Bone marrow (tissue), 2 donors: ENCODE measurements at places on chromosomes 2 and 18.

DNA sequence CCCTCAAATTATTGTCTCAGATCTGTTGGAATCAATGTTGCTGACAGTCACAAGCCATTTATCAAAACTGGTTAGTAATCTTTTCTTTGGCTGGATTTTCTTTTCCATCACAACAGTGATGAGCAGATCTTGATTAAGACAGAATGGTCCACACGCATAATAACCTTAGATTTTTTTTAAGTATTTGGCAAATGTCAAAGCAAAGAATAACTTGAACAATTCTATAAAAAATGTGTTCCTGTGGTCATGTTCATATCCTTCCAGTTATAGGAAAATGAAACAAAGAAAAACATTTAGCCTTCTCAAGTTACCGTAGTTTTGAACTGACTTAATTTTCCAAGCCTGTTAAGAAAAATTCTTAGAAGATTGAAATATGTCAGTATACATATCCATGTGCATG, 659.9 kb upstream of the ID2 start:
- DNase-seq = no peak

GRCh38 chr2:71700658-71701397, 247.5 kb downstream of the DYSF start:
- DNase-seq = no peak

DNA sequence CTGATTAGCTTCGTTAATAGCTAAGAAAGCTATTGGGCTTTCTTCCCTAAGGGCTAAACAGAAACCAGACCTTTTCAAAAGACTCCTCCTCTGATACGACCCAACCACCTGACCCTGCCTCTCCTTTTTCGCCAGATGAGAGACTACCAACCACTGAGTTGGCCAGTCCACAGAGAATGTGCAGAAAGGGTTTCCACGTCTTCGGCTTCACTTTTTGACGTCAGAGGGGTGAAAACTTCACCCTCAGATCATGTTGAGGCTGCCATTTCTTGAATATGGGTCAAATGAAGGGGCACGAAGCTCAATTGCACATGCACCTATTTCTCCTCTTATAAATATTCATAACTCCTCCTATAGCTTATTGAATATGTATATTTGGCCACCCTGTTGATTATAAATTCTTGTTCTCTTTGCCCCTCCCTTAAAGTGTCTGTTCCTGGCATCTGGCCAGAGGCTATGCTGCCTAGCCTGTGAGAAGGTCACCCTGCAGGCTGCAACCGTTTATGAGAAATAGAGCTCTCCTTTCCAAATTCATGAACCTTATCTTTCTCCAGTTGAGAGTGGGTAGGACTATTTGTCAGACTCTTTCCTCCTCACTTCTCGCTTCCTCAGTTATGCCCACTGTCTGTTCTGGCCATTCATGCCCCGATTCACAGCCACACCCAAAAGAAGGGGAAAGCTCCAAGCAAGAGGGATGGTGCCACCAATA, 301.6 kb downstream of the STK39 start:
- DNase-seq = no peak

DNA sequence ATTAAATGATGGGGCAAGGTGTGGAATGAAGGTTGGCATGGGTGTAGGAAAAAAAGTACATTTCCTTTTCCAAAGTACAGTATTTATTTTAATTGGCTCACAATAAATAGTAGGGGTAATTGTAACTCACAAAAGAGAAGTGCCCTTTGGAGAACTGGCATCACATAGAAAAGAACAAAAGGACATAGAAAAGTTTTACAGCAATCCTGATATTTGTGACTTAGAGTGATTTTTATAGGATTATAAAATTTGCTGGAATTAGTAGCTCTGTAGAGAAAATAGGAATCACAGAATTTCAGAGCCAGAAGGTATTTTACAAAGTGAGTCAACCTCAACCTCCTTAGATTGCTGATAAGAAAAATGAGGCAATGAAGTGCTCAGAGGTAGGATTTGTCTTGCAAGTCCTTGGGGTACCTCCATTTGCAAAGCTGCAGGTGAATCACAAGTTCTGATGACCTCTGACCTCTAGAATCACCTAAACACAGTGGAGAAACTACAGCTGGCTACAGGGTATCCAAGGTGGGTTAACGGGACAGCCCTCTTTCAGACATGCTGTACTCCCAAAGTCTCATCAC, 133.6 kb downstream of the SOCS6 start:
- no peak for DNase-seq

- DNase-seq = no peak
Observed at GRCh38 chr18:55430026-55430425, 158.0 kb downstream of the TCF4 start.

- no peak for DNase-seq
Observed at GRCh38 chr2:188414869-188415753, 123.4 kb downstream of the GULP1 start.

DNA sequence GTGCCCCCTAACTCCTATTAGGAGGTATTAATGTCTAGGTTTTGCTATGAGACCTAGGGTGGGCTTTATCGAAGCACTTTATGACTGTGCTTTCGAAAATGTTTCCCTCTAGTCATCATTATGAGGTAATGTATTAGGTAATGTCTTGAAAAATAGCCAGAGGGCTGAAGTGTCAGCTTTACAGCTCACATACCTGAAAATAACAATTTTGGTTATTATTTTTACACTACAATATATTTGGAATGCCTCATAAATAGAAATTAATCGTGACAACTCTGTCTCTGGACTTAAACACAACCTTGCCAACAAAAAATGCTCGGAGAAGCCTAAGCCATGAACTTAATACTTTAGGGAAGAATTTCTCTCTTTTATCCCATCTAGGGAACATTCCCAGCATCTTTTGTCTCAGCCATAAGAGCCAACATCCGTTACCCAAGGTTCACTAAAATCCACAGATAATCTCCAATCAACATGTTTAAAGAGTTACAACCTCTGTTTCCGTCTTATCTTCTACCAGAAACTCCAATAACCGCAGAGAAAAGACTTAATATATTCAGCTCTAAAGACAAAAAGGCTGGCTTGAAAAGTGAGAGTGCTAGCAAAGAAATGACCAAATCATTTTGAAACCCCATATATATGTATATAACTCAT, 130.9 kb upstream of the RND3 start:
- no peak for DNase-seq

- DNase-seq = no peak
Observed at GRCh38 chr2:14234911-14235310, 397.6 kb upstream of the LRATD1 start.

- DNase-seq = no peak
Observed at GRCh38 chr2:126774290-126774689, 118.3 kb downstream of the GYPC start.

DNA sequence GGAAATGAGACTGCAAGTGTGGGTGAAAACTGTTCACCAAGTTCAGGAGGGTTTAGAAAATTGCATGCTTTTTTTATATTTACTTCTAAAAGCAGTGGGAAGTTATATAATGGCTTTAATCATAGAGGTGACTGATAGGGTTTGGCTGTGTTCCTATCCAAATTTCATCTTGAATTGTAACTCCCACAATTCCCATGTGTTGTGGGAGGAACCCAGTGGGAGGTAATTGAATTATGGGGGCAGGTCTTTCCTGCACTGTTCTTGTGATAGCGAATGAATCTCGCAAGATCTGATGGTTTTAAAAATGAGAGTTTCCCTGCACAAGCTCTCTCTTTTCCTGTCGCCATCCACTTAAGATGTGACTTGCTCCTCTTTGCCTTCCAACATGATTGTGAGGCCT, 35.7 kb upstream of the NTSR2 start:
- DNase-seq = no peak

- DNase-seq = no peak
Observed at GRCh38 chr2:71952572-71953188, 195.0 kb downstream of the CYP26B1 start.

- DNase-seq = no peak
Observed at GRCh38 chr2:100070078-100070477, 72.3 kb downstream of the AFF3 start.

DNA sequence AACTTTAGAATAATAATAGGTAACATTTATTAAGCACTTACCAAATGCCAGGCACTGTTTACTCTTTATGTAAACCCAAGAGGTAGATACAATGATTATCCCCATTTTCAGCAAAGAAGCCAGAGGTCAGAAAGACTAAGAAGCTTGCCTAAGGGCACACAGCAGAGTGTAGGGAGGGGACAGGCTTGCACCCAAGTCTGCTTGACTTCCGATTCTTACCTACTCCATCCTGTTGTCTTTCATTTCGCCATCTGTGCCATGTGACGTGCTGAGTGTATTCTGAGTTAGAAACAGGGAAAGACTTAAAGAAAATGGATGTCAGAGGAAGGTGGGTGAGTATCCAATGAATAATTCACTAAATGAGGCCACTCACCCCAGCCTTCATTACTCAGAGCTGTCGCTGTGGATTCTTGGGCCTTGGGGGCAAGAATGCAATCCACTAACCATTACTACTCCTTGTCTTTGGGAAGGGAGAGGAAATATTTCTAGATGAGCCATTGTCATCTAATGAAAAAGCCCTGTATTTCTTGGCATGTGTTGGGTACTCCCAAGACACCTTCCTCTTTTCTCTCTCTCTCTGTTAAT, 76.4 kb upstream of the BCL11A start:
- DNase-seq = no peak

DNA sequence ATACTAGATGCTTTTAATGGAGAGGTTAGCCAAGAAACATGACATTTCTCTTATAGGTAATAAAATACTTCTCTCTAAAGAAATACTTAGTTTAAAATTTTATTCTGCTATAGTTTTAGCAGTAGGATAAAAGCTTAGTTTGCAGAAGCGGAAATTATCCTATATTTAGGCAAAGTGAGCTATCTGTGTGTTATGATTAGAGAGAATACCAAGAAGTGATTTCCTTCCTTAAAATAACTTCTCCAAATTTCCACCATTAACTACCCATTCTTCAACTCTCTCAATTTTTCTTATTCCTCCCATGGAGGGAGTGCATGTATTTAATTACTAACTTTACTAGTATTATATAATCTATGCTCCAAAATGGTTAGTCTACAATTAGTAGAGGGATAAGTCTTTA, 15.8 kb upstream of the IL1RL1 start:
- DNase-seq = no peak

DNA sequence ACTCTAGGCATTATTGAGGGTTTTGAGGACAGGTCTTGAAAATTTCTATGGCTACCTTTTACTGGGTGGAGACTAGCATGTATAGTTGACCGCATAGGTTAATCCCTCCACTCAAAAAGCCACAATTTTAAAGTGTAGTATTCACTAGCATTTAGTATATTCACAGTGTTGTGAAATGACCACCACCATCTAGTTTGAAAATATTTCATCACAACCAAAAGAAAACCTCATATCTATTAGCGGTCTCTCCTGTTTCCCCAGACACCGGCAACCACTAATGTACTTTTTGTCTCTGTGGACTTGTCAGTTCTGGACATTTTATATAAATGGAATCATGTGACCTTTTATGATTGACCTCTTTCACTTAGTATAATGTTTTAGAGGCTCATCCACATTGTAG, 53.9 kb downstream of the MSH2 start:
- no peak for DNase-seq

GRCh38 chr18:1053331-1054315, 149.0 kb downstream of the ADCYAP1 start:
- no peak for DNase-seq

GRCh38 chr2:39938035-39938835, 159.2 kb upstream of the THUMPD2 start:
- DNase-seq = no peak

DNA sequence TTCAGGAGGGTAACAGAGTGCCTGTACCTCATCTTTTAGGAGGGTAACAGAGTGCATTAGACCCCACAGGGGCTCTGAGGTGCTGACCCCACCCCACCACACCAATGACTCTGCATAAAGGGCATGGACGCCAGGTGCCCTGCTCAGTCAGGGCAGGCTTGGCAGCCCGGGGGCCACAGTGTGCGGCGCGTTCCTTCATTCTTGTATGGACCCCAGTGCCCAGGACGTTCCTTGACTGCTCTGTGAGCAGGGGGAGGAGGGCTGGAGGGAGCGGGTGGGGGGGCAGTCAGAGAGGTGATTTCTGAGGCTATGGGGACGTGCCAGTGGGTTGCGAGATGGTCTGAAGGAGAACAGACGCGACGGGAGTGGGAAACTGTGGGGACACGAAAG, 168.7 kb upstream of the NCK2 start:
- DNase-seq = no peak

GRCh38 chr2:95002498-95002897, 23.0 kb upstream of the MAL start:
- DNase-seq = no peak

DNA sequence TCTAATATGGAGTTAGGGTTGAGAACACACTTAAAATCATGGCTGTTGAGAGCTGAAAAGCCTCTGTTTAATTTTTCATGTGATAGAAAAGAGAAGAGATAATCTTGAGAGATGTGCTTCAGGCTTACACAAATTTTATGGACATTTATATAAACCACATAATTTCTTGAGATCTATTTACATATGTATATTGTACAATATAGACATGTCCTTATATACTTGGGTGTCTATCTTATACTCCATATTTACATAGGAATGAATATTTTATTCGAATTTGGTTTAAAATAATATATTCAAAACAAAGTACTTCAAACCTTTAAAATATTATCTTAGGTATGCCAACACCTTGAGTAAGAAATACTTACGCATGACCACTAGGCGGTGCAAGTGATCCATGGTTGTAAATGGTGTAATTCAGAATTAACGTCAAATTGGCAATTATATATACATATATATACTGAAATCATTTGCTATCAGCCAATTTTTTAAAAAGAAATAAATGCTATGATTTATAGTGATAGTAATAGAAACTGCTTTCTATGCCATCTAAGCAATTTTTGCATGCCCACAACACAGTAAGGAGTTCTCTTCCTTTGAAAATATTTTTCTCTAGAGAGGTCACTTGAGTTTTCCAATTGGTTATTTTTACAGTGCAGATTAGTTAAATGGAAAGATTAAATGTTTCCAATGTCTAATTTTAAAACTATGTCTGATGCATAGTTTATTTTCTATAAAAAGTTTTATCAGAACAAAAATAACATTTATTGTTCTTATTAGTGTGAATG, 37.6 kb upstream of the SPAG16 start:
- DNase-seq = no peak

DNA sequence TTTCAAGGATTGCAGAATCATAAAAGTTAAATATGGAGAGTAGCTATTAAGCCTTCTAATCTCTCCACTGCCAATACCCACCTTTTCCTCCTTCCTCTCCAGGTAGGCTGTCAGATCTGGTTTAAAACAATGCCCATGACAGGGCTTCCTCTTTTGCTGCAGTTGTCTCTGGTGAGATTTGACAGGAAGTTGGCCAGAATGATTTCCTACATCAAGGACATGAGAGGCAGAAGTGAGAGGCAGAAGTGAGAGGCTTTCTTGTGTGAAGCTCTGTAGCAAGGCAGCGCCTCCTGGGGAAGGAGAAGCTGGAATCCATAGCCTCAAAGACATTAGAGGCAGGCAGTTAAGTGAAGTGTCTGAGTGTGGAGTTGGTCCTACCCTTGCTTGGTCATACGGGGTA, 385.7 kb downstream of the HRH4 start:
- no peak for DNase-seq
